ENCODE measurements at places on chromosomes 12 and 14.

DNA sequence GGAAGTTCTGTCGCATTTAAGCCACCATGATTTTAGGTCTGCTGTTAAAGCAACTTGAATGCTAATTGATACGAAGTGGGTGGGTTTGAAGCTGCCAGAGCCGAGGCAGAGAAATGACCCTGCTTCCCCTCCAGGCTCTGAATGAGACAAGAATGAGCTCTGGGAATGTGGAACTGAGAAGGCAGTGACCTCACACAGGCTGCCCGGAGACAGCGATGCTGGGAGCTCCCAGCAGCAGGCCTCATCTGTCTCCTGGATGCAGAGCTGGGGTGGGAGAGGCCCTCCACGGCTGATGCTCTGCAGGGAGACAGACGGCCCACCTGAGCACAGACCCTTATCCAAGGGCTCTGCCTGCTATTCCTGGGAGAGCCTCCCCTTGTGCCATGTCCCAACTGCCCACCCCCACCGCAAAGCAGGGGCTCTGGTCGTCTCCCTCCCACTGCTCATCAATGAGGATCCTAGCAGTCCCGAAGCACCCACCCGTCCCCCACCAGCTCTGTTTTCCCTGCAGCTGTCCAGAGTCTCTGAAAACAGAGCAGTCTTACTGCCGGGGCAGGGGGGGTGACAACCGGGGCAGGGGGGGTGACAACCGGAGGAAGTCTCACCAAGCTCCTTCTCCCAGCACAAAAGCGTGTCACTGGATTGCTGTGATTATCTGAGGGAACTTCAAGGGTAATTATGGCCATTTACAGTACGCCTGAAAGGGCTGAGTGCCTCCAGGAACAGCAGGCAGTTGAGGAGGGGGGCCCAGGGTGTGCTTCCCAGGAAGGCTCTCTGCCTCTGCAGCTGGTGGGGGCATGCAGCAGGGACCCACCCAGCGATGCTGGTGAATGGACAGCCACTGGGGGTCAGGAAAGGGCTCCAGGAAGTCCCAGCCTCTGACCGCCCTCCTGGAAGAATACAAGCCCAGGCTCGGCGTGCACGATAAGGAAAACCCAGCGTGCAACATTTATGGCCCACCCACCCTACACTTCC, 67.8 kb downstream of the CHGA start:
- DNase-seq = no peak

- peak; percentile 16 for DNase-seq
Measured at GRCh38 chr14:60931218-60931617, 49.7 kb downstream of the TRMT5 start.

GRCh38 chr12:122584177-122584863, 57.3 kb downstream of the KNTC1 start:
- no peak for DNase-seq

GRCh38 chr12:4991373-4991772, 52.3 kb upstream of the KCNA5 start:
- DNase-seq = no peak

GRCh38 chr14:54669721-54670561, 103.0 kb downstream of the SAMD4A start:
- DNase-seq = no peak

GRCh38 chr12:25236626-25237025, 14.1 kb downstream of the KRAS start:
- DNase-seq = no peak

DNA sequence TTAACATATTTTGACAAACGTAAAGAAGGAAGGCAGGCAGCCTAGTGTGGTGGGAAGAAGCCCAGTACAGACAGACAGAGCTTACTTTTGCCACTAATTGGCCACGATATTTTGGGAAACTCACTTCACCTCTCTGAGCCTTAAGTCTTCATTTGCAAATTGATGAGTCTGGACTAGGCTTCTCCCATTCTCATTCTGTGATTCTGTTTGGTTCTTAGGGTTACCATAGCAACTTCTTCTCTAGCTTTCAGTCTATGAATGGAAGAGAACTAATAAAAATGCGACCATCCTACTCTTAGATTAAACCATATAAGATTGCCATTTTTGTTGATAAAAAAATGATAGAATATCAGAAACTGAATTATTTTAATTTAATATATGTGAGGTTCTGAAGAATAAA, 210.5 kb downstream of the SNAPC1 start:
- DNase-seq = no peak

- DNase-seq = no peak
Measured at GRCh38 chr12:96520767-96521166, 31.4 kb downstream of the CFAP54 start.

DNA sequence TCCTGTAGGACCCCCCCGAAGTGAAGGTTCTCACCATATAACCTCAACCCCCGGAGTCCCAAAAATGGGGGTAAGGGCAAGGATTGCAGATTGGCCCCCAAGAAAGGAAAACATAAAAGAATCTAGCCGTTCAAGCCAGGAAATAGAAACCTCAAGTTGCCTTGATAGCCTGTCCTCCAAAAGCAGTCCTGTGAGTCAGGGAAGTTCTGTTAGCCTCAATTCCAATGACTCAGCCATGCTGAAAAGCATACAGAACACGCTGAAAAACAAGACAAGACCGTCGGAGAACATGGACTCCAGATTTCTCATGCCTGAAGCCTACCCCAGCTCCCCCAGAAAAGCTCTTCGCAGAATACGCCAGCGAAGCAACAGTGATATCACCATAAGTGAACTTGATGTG, 344.2 kb upstream of the RGS6 start:
- DNase-seq = no peak

All from NAMALWA (cell line).